ENCODE measurements at places on chromosomes 1 and 21.

DNA sequence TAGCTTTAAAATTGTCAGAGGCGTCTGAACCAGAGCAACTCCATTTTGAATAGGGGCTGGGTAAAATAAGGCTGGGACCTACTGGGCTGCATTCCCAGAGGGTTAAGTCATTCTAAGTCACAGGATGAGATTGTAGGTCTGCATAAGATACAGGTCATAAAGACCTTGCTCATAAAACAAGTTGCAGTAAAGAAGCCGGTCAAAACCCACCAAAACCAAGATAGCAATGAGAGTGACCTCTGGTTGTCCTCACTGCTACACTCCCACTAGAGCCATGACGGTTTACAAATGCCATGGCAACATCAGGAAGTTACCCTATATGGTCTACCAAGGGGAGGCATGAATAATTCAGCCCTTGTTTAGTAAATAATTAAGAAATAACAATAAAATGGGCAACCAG is 143.6 kb downstream of the GABPA start:
- no peak for DNase-seq

DNA sequence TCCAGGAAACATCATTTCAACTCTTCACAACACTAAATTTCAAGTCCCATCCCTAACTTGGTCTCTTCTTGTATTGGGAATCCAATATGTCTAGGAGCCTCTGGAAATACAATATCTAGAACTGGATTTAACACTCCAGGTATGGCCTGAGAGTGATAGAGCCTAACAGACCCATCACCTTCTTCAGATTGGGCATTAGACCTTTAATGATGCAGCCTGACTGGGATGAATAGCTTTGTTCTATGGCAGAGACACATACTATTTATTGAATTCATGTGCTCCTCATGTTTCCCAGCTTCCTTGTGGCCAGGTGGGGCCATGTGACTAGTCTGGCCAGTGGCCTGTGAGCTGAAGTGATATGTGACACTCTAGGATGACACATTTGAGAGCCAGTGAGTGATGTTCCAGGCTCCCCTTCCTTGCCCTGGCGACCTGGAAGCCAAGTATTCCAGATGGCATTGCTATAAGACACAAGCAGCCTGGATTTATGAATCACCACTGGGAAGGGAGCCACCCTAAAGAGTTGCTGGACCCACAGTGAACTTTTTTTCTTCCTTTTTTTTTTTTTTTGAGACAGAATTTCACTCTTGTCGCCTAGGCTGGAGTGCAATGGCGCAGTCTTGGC is 31.0 kb upstream of the POU3F1 start:
- no peak for DNase-seq

DNA sequence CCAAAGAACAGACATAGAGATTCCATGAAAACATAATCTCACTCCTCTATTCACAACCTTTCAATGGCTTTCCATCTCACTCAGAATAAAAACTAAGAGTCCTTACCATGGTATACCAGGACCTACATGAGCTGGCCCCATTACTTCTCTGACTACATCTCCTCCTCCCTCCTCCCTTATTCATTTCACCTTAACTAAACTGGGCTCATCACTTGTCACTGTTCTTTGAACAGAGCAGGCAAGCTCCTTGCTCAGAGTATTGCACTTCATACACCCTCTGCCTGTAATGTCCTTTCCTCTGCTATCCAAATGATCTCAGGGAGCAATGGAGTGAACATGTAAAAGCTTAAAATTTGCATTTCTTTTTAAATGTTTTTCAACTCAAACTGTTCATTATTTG is 142.0 kb downstream of the MRPL39 start:
- no peak for DNase-seq

- no peak for DNase-seq
Observed at GRCh38 chr1:151474745-151475144, 15.5 kb upstream of the POGZ start.

DNA sequence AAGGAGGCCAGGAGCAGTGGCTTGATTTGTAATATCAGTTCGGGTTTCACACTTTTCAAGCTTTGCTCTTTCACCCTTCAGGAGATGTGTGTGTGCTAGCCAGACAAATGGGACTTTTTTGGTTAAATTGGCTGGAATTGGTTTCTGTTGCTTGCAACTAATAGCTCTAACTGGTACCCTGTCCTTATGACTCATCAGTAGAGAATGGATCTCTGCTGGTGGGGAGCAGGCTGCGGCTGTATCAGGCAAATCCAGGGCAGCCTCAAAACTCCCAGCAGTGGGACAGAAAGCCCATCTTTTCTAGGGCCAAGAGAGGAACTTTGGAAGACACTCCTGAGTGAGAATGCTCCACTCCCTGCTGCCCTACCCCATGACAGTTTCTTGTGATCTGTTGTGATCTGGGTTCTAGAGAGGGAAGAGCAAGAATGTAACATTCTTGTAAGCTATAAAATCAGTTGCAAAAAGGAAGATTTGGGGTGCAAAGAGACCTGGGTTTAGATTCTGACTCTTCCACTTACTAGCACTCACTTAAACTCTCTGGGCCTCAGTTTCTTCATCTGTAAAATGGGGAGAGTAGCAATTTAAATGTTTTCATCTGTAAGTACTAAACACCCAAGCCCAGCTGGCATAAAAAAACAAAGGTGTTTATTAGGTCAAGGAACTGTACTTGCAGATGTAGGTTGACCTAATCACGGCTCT is 257.0 kb upstream of the TMEM51 start:
- DNase-seq = no peak

DNA sequence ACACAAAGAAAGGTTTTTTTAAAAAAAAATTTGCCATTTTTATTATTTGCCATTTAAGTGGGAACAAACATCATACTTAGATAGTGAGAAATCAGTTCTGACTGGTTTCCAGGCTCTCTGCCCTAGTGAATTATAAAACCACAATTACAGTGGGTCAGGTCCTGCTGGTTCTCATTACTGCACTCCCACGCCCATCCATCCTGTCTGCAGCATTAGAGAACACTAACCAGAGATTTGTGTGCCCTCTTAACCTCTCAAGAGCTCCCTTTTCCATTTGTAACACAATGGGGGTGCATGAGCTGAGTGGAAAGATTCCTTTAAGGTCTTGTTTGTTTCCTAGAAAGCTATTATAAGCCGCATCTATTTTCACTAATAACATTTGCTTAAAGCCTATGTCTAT is 489.3 kb downstream of the AMY1C start:
- no peak for DNase-seq

DNA sequence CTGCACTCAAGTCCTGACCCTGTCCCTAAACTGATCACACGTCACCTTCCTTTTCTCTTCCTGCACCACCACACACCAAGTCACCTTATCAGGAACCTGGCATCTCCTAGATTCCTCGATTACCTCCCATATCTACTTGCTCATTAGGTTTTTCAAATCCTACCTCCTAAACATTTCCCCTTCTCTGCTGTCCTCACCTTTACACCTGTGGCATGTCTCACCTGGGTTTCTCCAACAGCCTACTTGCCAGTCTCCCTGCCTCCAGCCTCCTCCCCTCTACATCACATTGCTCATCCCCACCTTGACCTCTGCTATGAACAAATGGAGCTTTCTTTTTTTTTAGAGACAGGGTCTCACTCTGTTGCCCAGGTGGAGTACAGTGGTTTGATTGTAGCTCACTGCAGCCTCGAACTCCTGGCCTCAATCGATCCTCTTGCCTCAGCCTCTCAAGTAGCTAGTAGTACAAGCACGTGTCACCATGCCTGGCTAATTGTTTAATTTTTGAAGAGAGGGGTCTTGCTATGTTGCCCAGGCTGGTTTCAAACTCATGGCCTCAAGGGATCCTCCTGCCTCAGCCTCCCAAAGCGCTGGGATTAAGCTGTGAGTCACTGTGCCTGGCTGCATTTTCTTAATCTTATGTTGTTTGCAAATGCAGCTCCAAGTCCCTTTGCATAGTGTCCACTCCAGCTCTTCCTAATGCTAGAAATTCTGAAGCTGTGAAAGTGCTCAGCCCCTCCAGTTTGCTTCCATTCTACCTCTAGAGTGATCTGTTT is 6.3 kb downstream of the IGSF9 start:
- no peak for DNase-seq

DNA sequence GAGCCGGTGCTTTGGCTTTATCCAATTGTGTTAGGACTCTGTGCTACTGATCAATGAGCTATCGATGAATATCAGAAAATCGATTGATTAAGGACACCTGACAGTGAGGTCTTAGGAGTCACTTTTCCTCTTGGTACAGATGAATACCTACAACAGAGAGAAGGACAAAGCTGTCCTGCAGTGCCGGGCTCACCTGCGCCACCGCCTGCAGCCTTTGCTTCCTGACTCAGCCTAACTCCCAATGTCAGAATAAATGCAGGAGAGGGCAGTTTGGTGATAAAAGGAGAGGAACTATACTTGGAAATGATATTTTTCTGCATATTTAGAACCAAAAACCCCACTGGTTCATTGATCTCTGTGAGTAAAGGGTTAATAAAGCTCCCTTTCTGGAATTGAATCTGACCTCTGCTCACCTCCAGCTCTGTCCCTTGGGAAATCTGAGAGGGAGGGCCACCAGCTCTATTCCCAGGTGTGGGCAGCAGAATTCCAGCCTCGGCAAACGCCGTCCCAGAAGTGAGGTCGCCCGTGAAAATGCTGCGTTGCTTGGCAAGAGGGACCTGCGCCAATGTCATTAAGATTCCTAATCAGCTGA is 39.3 kb downstream of the POFUT2 start:
- DNase-seq = peak; percentile 66

Measured in NCI-H2171 (cell line).